Trophoblast cell (in vitro differentiated cells and primary cell): ENCODE measurements at places on chromosomes 11 and 22.

GRCh38 chr11:110463153-110463552 lies 33.4 kb downstream of the FDX1 start:
- H3K4me3 ChIP-seq = no peak overlapping the region
- no peaks in the 10 kb centered on the region for H3K27me3 ChIP-seq
- DNase-seq = peak; percentile 37
- H3K36me3 ChIP-seq = peaks cover 15% of the 10 kb centered on the region

- H3K4me1 ChIP-seq = no peaks in the 10 kb centered on the region
- DNase-seq = no peak
- no peaks in the 10 kb centered on the region for H3K27me3 ChIP-seq
- H3K4me3 ChIP-seq = no peak overlapping the region
- peaks cover 47% of the 10 kb centered on the region for H3K36me3 ChIP-seq
These were observed 15.8 kb downstream of the IL17RA start for GRCh38 chr22:17100621-17101020.

DNA sequence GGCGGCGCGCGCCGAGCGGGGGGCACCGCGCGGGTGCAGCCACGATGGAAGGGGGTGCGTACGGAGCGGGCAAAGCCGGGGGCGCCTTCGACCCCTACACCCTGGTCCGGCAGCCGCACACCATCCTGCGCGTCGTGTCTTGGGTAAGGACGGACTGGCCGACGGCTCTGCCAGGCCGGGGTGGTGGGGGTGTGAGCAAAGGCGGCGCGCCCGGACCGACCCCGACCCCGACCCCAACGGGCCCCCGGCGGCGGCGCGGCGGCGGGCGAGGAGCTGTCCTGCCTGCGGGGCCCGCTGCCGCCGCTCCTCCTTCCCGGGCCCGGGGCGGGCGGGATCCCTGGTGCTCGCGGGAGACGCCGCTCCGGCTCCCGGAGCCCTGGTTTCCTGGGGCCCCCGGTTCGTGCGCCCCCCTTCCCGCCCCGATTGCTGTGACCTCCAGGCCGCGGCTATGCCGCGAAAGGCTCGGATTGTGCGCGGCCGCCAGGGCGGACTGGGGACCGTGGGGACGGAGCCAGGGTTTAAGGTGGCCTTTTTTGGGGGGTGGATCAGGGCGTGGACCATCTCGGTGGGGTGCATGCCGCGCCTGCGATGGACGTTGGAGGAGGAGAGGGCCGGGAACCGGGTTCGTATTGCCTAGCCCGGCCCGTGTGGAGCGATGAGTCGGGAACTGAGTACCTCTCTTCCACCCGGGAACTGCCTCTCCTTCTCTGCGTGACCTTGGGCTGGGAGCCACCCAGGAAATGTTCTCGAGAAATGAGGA lies at the start of gene SYNGR1:
Gene SYNGR1, plus strand, starts transcription at position 25 of the 760 bp plus-strand sequence. Its CDS starts 20 bp downstream, at position 45.
- no peak for DNase-seq
- peak within 1 kb of the TSS; percentile 70 for H3K27ac ChIP-seq
- H3K36me3 ChIP-seq = no peaks in the 10 kb centered on the region
- peaks cover 26% of the 10 kb centered on the region for H3K4me1 ChIP-seq
- no peaks in the 10 kb centered on the region for H3K27me3 ChIP-seq

- H3K4me3 ChIP-seq = no peak overlapping the region
- peaks cover 3% of the 10 kb centered on the region for H3K4me1 ChIP-seq
- H3K36me3 ChIP-seq = no peaks in the 10 kb centered on the region
- no peak overlapping the region for H3K27ac ChIP-seq
- DNase-seq = no peak
- peaks cover 59% of the 10 kb centered on the region for H3K27me3 ChIP-seq
These were observed 15.2 kb downstream of the PAX6 start for GRCh38 chr11:31795706-31796498.

DNA sequence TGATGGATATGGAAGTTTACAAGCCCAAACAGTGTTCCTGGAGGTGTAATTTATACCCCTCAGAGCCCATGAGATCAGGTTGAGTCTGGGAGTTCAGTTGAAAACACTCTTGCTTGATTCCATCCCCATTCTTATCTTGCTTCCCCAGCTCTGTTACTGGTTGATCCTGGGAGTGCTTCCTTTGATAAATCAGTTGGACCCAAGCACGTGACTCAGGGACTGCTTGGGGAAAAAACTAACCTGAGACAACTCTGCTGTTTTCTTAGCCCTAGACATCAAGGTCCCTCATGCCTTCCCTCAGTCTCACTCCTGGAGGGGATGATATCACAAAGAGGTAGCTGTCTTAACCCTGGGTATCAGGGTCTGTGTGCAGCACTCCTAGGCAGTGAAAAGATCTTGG lies 35.0 kb upstream of the SLC1A2 start:
- no peak overlapping the region for H3K27ac ChIP-seq
- no peaks in the 10 kb centered on the region for H3K4me1 ChIP-seq
- no peak overlapping the region for H3K4me3 ChIP-seq
- H3K36me3 ChIP-seq = no peaks in the 10 kb centered on the region
- DNase-seq = no peak
- no peaks in the 10 kb centered on the region for H3K27me3 ChIP-seq

DNA sequence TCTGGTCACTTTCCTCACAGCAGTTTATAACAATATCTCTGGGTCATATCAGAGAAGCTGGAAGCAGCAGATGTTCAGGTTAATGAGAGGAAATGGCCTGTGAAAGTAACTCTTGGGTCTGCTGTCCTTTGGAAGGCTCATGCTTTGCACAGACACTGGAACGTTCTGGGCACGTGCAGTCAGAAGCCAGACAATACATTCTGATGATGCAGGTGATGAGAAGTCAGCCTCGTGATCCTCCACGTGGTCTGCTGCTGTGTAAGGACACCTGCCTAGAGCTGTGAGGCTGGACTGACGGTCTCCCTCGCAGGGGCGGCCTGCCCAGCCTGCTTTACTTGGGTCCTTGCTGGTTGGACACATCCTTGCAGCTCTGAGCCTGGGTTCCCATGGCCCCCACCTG lies 18.8 kb upstream of the ADORA2A start:
- H3K27ac ChIP-seq = no peak overlapping the region
- peaks cover 23% of the 10 kb centered on the region for H3K36me3 ChIP-seq
- H3K4me3 ChIP-seq = no peak overlapping the region
- DNase-seq = no peak
- peaks cover 19% of the 10 kb centered on the region for H3K4me1 ChIP-seq

GRCh38 chr11:60282286-60282685 lies 1.8 kb downstream of the MS4A4A start:
- peaks cover 4% of the 10 kb centered on the region for H3K4me1 ChIP-seq
- H3K27ac ChIP-seq = no peak overlapping the region
- H3K36me3 ChIP-seq = no peaks in the 10 kb centered on the region
- DNase-seq = peak; percentile 67

GRCh38 chr11:101511065-101511464 lies 72.7 kb downstream of the TRPC6 start:
- H3K4me3 ChIP-seq = no peak overlapping the region
- no peak overlapping the region for H3K27ac ChIP-seq
- DNase-seq = no peak
- no peaks in the 10 kb centered on the region for H3K36me3 ChIP-seq
- no peaks in the 10 kb centered on the region for H3K4me1 ChIP-seq

DNA sequence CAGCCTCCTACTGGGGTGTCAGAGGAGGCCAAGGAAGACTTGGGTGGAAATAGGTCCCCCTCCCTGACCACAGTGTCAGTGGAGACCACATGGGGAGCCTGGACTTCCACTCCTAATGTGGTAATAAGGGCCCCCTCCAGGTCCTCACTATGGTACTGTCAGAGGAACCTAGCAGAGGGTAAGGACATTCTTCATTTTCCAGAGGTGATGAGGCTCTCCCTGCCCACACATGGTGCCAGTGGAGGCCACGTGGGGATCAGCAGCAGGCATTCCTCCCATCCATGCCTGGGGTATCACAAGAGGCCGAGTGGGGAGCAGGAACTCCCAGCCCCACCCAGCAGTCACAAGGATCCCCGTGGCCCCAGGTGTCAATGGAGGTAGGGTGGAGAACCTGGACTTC lies 6.5 kb upstream of the CLDN5 start:
- no peak overlapping the region for H3K27ac ChIP-seq
- H3K27me3 ChIP-seq = peaks cover under 1% of the 10 kb centered on the region
- no peaks in the 10 kb centered on the region for H3K36me3 ChIP-seq
- no peak overlapping the region for H3K4me3 ChIP-seq
- no peaks in the 10 kb centered on the region for H3K4me1 ChIP-seq

DNA sequence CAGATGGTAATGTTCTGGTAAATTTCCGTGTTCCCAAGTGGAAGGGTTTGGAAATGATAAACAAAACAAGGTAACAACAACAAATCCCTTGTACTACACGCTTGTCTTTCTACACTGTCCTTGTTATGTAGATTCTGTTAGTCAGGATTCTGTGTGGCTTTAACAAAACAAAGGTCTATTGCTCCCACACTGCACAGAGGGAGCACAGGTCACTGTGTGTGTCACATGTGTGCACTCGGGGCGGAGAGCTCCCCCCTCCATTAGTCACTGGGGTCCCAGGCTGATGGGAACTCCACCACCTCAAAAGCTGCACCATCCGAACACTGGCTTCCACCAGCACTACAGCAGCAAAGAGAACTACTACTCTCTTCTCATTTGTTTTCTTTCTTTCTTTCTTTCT lies 227.9 kb downstream of the NTM start:
- peaks cover 5% of the 10 kb centered on the region for H3K27me3 ChIP-seq
- no peak for DNase-seq
- H3K27ac ChIP-seq = no peak overlapping the region
- H3K4me3 ChIP-seq = no peak overlapping the region
- no peaks in the 10 kb centered on the region for H3K4me1 ChIP-seq
- no peaks in the 10 kb centered on the region for H3K36me3 ChIP-seq

DNA sequence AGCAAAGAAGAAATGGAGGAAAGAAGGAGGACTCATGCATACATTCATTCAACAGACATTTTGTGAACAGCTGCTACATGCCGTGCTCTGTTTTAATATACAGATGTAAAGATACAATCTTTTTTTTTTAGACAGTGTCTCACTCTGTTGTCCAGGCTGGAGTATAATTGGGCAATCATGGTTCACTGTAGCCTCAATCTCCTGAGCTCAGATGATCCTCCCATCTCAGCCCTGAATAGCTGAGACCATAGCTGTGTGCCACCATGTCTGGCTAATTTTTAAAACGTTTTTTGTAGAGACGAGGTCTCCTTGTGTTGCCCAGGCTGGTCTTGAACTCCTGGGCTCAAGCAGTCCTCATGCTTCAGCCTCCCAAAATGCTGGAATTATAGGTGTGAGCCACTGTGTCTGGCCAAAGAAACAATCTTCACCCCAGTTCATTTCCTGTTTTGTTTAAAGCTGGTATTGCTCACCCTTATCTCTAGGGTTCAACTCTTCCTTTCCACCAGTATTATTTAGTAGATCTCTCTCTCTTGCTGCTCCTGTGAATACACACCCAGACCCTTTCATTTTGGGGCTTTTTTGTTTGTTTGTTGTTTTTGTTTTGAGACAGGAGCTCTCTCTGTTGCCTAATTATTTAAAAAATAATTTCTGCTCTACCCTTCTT lies 69.8 kb downstream of the RNF169 start:
- no peaks in the 10 kb centered on the region for H3K27me3 ChIP-seq
- no peaks in the 10 kb centered on the region for H3K4me1 ChIP-seq
- H3K4me3 ChIP-seq = no peak overlapping the region
- no peak for DNase-seq
- H3K27ac ChIP-seq = no peak overlapping the region

DNA sequence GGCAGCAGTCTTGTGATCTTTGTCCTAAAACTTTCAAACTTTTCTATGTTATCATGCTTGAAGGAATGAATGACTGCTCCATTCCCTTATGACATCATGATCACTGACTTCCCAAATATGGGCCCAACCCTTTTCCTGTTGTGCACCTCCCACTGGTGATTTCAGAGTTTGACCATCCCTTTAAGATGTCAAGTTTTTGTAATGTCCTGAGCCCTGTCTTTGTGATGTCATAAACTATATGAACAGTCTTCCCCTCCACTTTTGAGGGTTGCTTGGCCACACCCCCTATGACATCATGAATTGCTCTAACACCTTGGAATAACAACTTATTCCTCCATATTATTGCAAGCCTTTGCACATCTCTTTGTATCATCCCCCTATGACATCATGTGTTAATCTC lies 16.5 kb upstream of the NUCB2 start:
- H3K4me1 ChIP-seq = no peaks in the 10 kb centered on the region
- no peaks in the 10 kb centered on the region for H3K36me3 ChIP-seq
- H3K27ac ChIP-seq = no peak overlapping the region

DNA sequence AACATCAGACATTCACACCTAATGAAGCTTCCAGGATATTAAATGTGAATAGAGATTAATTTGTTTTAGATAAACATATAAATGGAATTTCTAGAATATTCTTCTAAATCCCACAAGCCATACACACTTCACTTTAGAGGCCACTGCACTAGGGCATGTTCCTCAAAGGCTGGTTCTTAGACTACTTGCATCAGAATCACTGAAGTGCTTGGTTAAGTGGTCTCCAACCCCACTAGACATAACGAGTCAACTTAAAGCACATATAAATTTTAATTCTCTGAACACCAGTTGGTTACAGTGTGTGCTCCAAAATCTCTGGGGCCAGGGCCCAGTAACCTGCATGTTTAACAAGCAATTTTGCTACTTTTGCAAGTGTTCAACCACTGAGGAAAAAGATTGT lies 7.9 kb upstream of the ALKBH8 start:
- H3K27me3 ChIP-seq = no peaks in the 10 kb centered on the region
- H3K4me3 ChIP-seq = no peak overlapping the region
- no peaks in the 10 kb centered on the region for H3K36me3 ChIP-seq

DNA sequence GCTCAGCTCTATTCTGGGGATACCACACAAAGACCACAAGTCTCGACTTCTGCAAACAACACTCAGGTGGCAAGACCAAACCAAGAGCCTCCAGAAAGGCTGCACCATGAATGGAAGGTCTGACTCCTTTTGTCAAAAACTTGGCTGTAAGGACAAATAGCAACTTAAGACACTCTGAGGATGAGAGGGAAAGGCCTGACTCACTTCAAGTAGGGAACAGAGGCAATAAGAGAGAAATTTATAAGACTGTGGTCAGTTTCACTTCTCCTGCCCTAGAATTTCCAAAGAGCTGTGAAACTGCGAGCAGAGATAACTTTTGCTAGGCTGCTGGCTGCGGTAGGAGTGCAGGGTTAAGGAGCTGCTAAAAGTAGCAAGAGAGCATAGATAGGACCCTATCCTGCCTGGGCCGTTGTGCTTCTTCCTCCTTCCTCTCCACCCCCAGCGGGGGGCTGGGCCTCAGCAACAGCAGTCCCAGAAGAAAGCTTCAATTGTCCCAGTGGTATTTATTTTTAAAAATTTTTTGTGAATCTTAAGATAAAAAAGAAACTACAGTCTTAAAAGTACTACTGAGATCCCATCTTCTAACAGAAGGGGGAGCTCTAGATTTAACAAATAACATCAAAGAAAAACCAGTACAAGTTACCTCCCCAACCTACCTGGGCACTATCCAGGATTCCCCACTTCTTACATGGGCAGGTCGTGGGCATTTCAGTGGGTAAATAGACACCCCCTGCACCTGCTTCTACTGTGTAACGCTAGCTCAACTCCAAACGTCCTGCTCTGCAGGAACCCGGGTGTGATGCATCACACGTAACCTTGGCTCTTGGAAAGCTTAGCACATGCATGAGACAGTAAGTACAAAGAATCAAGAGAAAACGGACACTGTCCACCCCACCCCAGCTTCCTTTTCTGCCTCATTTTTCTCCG lies 66.4 kb downstream of the SGSM3 start:
- H3K27ac ChIP-seq = peak overlapping the region; percentile 17
- no peak overlapping the region for H3K4me3 ChIP-seq
- H3K27me3 ChIP-seq = no peaks in the 10 kb centered on the region
- no peak for DNase-seq
- H3K4me1 ChIP-seq = peaks cover 11% of the 10 kb centered on the region

GRCh38 chr11:133930767-133931448 lies 25.9 kb downstream of the IGSF9B start:
- DNase-seq = no peak
- no peaks in the 10 kb centered on the region for H3K36me3 ChIP-seq
- peaks cover under 1% of the 10 kb centered on the region for H3K4me1 ChIP-seq
- no peaks in the 10 kb centered on the region for H3K27me3 ChIP-seq
